Right renal cortex interstitium (tissue), 3 donors: ENCODE measurements at places on chromosomes 4 and X. TPM values are rescaled to one million over a fixed set of nuclear protein-coding genes. Genes with fewer than 3 reads are reported as not detected.

- DNase-seq = no peak
Observed at GRCh38 chr4:38976308-38976707, 55.9 kb downstream of the TMEM156 start.

The GABRA4 gene
- polyA plus RNA-seq = 0.10 TPM

The PHKA1 gene
- 5.6 TPM for polyA plus RNA-seq

The PFKFB1 gene
- 0.43 TPM for polyA plus RNA-seq

DNA sequence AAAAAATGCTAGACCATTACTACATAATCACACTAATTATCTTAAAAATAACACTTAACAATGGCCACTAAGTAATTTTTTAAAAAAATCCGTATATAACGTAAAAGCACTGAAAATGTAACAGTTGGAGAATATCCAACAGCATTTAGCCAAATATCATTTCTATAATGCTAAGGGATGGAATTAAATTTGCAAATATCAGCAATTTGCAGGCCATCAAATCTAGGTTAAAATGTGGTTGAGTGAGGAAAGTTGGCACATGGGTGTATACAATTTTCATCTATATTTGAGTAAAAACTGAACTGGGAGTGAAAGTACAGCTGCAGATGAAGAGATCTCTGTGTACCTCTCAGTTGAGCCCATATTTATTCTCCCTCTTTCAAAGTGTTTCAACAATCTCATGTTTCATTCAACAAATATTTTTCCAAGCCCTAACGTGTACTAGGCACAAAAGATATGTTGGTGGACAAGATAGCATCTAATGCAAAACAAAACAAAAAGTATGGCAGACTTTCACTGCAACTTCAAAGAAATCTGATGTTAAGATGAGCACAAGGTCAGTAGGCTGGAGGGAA, 63.0 kb downstream of the MBNL3 start:
- DNase-seq = no peak

GRCh38 chr4:165711436-165711835, 161.6 kb upstream of the TLL1 start:
- no peak for DNase-seq

DNA sequence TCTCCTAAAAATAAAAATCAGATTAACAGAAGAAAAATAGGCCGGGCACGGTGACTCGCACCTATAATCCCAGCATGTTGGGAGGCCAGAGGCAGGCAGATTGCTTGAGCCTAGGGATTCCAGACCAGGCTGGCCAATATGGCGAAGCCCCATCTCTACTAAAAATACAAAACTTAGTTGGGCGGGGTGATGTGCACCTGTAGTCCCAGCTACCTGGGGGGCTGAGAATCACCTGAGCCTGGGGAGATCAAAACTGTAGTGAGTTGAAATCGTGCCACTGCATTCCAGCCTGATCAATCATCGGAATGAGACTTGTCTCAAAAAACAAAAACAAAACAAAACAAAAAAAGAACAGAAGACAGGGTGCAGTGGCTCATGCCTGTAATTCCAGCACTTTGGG, 32.8 kb upstream of the NOCT start:
- no peak for DNase-seq

DNA sequence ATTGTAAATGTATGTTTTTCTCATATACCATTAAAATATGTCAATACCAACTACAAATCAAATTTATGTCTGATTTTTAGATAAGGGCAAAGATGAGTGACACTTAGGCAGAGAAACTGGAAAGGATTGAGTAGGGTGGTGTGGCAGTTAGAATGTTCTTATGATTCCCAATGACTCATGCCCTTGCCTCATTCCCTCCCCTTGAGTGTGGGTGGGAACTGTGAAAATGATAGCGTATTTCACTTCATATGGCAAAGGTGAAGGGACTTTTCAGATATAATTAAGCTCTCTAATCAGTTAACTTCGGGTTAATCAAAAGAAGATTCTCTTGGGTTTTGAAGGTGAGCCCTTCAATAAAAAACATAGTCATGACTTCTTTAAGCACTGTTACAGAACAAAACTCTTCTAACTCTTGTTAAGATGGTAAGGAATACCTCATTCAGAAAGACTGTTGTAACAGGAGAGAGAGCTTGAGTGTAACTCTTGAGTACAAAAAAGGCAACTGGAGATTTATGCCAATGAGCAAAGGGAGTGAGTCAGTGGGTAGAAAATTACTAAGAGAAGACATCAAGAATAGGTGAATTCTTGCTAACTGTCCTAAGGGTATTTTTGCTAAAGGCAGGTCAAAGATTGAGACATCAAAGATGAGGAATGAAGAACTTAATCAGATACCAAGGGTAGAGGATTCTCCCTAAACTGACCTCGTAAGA, 329.5 kb downstream of the KCTD8 start:
- no peak for DNase-seq

The NAP1L3 gene
- 12.9 TPM for polyA plus RNA-seq

- no peak for DNase-seq
Observed at GRCh38 chrX:10112510-10112909, 44.3 kb upstream of the CLCN4 start.

The EVC2 gene
- 9.0 TPM for polyA plus RNA-seq

DNA sequence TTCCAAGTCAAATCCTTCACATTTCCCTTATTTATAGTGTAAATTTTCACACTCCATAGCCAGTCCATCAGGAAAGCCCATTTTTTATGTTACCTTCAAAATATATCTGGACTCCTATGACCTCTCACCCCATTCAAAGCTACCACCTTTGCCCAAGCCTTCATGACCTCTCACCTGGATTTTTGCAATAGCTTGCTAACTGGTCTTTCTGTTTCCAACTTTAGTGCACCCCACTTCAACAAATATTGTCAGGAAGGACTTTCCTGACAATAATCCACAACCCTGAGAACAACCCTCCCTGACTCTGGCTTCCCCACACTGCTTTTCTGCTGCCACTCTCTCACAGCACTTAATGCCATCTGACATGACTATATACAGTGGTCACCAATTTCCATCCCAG, 33.4 kb downstream of the ASIC5 start:
- DNase-seq = no peak

- no peak for DNase-seq
Observed at GRCh38 chr4:8913858-8914460, 42.3 kb upstream of the HMX1 start.

GRCh38 chr4:184348311-184349233, 125.8 kb downstream of the IRF2 start:
- no peak for DNase-seq

The NSG1 gene
- polyA plus RNA-seq = 4.5 TPM

DNA sequence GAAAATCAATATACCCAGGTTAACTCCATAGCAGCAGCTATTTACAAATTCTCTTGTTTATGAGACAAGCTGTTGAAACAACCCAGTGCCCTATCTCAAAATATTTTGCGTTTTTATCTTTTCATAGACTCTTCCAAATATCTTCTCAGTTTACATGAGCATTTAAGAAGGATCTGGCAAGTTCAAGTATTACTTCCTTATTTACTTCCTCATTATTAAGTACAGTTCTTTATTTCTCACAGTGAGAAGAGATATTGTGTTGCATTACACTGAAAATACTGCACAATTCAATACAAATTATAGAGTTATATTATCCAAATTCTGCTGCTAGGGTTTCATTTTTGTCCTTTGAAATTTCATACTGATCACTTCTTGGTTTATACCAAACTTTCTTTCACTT, 43.6 kb upstream of the UCP1 start:
- DNase-seq = no peak

The ADAM29 gene
- not detected for polyA plus RNA-seq

GRCh38 chr4:105971036-105971435, 75.8 kb downstream of the NPNT start:
- DNase-seq = no peak

DNA sequence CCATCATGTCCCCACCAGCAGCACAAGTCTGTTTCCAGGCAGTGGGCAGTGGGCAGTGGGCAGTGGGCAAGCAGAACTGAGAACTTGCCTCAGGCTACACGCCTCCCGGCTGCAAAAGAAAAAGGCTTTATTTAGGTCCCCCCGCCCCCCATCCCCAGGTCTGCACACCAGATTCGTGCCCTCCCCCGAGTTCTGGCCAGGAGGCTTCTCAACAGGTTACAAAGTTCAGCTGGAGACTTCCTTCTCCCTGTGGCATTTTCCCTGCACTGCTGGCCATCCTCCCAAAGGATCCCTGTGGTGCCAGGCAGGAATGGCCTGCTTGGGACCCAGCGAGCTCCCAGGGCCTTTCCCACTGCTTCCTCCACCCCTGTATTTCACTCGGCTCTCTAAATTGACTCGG, 97.0 kb upstream of the TRIM2 start:
- no peak for DNase-seq

DNA sequence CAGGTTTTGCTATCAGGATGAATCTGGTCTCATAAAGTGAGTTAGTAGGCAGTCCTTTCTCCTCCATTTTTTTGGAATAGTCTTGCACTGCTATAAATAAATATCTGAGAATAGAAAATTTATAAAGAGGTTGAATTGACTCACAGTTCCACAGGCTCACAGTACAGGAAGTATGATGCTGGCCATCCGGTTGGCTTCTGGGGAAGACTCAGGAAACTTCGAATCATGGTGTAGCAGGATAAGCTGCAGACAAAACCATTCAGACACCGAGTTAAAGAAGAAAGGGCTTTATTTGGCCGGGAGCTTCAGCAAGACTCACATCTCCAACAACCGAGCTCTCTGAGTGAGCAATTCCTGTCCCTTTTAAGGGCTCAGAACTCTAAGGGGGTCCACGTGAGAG, 348.2 kb downstream of the KCTD8 start:
- DNase-seq = no peak

The PYURF gene
- 126 TPM for polyA plus RNA-seq

- DNase-seq = no peak
Observed at GRCh38 chrX:102593367-102593766, 5.9 kb upstream of the ARMCX5 start.

- DNase-seq = no peak
Observed at GRCh38 chr4:113106108-113106507, 56.7 kb downstream of the ANK2 start.

DNA sequence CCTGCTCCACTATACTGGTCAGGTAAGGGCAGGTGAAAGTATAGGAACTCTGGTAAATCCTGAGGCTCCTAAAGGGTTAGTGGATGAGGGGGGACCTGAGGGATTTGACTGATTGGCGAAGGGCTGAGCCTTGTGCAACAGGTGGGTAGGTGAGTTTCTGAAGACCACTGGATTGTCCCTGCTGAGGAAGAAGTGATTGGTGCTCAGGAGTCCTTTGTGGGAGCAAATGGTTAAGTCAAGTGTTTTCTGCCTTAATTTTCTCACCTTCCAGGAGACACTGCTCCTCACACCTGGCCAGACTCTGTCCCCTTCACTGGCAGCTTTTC, 156.6 kb downstream of the AMMECR1 start:
- DNase-seq = no peak

- DNase-seq = no peak
Observed at GRCh38 chr4:98493296-98493695, 165.1 kb downstream of the TSPAN5 start.

The CDKL2 gene
- 11.3 TPM for polyA plus RNA-seq
